ENCODE measurements at places on chromosomes 12 and 14.

DNA sequence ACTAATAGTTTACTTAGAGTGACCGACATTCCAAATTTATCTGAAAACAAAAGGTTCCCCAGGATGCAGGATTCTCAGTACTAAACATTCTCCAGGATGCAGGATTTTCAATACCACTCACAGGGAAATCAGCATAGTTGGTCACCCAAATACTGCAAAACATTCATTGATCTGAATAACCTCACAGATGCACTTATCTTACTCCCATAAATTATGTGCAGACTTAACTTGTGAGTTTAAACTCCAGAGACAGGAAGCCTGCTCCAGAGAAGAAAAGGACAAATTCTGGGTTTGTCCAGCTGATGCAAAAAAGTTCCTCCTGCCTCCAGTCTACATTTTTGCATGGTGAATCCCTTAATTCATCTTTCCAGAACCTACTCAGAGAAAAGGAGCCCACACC, 514.2 kb upstream of the TMEM132C start:
- no peak for DNase-seq

- no peak for DNase-seq
Measured at GRCh38 chr12:80175307-80175930, 76.1 kb downstream of the OTOGL start.

- DNase-seq: no peak
Measured at GRCh38 chr14:95026851-95027463, 130.4 kb downstream of the DICER1 start.

- no peak for DNase-seq
Measured at GRCh38 chr12:39541471-39541870, 78.1 kb downstream of the ABCD2 start.

DNA sequence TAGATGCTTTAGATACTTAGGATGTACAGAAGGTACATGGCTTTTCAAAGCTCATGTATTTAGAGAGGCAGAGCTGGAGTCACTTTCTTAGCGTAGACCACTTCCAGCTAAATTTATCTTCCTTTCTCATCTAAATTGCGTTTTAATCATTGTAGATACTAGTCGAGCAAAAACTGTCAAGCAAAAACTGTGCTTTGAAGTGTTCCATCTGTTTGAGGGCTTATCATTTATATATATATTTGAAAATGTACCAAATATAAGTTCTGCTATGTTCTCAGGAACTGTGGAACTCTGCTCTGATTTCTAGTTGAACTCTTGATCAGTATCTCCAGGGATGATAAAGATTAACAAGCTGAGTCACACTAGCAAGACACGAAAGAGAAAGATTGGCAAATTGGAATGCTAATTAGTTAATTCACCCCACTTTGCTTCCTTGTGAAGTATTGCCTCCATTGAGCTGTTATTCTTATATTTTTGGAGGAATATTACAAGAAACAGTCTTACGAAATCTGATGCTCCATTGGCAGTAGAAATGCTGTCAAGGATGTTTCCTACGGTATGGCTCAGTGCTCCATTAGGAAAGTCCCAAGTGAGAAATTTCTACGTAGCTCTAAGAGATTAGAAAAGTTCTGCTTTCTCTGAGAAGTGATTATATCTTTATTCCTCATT, 310.7 kb downstream of the AEBP2 start:
- DNase-seq: no peak

DNA sequence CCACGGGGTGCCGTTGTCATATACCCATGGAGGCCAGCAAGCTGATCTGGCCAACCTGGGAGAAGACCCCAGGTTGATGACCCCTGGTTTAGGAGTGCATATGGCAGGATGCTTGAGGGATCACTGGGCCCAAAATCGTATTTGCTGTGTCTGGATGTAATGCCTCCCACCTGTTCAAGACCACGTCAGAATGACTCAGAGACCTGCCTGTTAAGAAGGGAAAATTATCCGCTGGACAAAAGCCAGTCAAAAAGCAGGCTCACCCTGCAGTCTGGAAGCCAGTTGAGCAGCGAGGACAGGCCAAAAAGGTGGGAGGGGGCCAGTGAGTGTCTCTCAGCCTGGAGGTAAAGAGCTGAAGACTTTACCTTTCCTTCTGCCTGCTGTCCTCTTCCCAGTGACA, 449.2 kb downstream of the DPF3 start:
- no peak for DNase-seq

DNA sequence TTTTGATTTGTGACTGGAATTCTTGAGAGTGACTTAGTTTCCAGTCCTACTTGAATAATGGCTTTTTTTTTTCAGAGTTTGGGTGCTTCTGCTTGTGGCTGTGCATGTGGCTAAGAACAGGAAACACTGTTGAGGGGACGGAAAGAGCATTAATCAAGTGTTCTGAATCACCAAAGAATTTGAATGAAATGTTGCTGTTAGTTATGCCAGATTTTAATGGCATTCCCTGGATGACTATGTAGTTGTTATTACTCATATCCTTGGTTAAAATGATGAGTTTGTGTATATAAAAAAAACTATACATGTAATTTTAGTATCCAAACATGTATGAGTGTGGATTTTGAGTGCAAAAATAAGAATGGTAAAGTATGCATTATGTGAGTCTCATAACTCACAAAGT, 347.9 kb downstream of the BCAT1 start:
- DNase-seq: no peak

DNA sequence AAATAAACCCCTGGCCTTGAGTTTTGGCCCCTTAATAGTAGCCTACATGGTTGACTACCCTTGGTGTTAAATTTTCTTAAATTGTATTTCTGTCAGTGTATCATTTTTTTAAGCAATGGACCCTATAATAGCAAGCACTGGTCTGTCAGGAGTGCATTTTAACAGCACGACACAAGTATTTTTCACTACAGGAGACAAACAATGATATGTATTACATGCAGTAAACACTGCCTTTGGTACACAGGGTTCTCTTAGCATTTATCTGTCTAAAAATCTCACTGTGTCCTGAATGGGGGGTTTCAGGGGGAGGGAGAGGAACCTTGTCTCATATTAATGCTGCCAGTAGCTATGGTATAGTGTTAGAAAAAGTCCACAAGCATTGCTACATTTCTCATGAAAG, 18.4 kb downstream of the LMO3 start:
- DNase-seq: no peak

GRCh38 chr12:54601841-54602240, 13.4 kb upstream of the PPP1R1A start:
- DNase-seq: no peak

DNA sequence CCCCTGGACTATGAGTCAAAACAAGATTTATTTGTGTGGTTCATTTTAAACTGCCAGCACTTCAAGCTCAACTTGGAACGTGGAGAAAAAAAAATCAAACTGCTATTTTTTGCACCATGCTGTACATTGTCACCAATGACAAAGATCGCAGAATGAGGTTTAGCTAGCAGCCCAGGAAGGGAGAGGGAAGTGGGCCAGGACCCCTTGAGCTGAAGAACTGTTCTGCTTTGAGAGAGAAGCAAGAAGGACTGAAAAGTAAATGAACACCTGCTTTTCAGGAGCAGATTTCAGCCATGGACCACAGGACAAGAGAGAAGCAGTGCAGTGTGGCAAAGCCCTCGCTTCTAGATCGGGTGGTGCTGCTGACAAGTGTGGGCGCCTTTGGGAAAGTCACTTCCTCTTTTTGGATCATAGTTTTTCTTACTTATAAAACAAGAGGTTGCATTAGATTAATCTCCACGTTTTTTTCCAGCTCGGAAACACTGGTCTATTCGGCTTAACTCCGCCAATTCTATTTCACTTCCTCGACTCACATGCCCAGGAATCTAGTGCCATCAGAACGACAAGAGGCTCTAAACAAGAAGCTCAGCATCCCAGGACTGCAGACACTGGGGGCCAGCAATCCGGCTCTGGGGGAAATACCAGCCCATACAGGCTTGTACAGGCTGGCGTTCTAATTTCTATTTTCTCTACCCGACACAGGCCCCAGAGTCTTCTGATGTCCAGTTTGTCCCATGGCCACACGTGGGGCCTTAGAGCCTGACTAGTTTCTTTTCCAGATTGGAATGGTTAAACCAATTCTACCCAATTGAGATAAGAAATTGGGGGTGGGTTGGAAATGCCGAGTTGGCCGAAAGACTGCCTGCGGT, 129.9 kb downstream of the CRACR2A start:
- DNase-seq: no peak

DNA sequence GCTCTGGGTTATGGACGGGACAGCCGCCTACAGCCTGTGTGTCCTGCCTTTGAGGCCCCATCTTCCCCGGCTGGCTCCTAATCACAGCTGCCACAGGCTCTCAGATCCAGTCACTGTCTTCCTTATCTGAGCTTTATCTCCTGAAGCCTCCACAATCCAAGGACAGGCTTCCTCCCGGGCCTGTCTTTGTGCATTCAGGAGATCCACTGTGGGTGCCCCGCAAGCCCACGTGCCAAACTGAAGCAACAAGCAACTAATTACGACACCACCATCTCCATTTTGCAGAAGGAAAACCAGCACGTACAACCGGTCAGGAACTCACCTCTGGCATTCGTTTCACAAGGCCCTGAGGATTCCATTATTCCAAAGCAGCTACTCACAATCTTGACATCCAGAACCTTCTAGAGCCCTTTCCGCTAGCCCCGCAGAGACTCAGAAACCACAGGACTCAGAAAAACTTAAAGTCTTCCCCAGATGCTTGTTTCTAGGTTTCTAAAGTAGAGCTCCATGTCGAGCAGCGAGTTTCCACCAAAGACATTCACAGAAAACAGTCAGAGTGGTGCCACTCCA, 14.0 kb downstream of the SYNE3 start:
- no peak for DNase-seq

DNA sequence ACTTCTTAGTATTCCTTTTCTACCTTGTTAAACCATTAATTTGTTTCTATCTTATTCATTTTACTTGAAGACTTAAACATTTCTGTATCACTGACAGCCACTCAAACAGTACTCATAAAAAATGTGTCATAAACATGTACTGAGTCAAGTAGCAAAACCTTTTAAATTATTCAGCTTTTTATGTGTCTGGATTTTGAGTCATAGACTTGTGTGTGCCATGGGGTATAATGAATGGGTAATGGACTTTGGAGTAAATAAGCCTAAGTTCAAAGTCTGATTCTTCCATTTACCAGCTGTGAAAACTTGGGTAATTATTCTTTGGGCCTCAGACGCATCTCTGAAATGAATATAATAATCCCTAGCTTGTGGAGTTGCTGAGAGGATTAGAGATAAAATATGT, 199.0 kb downstream of the RAD51B start:
- no peak for DNase-seq

DNA sequence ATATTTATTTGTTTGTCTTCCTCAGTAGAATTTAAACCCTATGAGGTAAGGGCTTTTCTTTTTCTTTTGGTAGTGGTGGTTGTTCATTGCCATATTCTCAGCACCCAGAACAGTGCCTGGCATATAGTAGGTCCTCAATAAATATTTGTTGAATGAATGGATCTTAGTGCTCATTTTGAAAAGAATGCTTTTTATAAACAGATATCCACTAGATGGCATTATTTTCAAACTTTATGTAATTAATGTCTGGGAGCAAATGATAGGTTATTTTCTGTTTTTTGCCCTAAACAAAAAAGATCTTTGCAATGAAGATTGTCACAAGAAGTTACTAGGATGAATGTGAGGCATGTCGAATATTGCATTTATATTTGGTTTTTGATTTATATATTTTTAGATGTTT, 64.1 kb downstream of the RAD51B start:
- no peak for DNase-seq

GRCh38 chr12:107468182-107468581, 217.4 kb upstream of the PWP1 start:
- no peak for DNase-seq

Measured in SHP77 treated with DMSO at 0.1 percent for 48 hours (cell line).